Spleen (tissue), 13 donors: ENCODE measurements at places on chromosomes 13 and 19. TPM values are rescaled to one million over a fixed set of nuclear protein-coding genes. Genes with fewer than 3 reads are reported as not detected.

DNA sequence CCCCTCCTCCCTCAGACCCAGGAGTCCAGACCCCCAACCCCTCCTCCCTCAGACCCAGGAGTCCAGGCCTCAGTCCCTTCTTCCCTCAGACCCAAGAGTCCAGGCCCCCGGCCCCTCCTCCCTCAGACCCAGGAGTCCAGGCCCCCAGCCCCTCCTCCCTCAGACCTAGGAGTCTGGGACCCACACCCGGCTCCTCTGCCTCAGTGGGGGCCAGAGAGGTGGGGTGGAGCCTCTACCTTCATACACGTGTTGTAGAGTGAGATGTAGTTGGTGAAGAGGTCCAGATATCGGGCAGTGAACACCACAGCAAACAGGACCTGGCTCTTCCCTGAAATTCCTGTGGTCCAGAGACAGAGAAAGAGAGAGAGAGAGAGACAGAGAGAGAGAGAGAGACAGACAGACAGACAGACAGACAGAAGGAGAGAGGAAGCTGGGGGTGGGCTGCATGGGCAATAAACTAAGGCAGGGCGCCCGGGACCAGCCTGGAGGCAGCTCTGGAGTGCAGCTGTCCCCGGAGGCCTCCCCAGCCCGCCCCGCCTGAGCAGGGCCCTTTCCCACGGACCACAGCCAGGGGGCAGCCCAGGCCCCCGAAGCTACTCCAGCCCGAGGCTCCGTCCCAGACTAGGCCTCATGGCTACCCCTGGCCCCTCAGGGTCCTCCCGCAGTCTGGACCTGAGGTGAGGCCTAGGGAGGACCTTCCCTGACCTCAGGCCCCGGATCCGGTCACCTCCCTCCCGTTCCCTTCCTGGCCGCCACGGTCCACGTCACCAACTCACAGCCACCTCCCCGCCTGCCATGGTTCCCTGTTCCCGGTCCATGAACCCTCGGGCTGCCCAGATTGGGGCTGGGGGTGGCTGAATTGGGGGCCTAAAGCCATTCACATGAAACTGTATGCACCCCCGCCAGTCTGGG is 907 bp downstream of the KDELR1 start:
- H3K36me3 ChIP-seq: peaks cover 26% of the 10 kb centered on the region
- H3K4me3 ChIP-seq: peak overlapping the region; percentile 74
- H3K27ac ChIP-seq: peak overlapping the region; percentile 91
- H3K4me1 ChIP-seq: peaks cover 3% of the 10 kb centered on the region
- DNase-seq: peak; percentile 91

DNA sequence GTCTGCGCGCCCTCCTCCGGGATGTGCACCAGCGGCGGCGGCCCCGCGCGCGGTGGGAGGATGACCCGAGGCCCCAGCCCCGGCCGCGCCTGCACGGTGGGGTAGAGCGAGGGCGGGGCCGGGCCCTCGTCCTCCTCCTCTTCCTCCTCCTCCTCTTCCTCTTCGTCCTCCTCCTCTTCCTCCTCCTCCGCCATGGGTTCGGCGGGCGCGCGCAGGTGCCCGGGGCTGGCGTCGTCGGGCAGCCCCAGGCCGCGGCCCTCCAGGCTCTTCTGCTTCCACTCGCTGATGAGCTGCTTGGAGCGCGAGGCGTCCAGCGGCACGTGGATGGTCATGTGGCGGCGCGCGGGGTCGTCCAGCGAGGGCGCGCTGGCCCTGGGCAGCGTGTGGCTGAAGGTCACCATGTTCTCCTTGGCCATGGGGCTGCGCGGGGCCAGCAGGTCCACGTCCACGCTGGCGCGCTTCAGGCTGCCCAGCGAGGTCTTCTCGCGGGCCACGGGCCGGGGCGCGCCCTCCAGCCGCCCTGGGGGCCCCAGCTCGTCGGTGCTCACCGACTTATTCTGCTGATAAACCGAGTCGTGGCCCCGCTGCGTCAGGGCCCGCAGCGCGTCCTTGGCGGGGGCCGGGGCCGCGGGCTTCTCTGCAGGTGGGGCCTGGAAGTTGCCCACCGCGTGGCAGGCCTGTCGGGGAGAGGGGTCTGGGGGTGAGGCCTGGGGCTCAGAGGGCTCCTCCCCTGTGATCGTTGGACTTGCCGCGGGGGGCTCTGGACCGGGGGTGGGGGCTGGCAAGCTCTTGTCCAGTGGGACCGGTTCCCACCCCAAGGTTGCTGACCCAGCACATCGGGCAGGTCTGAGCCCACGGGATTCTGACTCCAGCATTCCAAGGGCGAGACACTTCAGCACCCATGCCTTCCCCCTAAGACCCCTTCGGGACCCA is 8.3 kb downstream of the PLPPR3 start:
- no peaks in the 10 kb centered on the region for H3K27me3 ChIP-seq
- DNase-seq: no peak
- no peak overlapping the region for H3K27ac ChIP-seq
- H3K36me3 ChIP-seq: peaks cover 45% of the 10 kb centered on the region

MISP gene
- polyA plus RNA-seq: 0.13 TPM

DNA sequence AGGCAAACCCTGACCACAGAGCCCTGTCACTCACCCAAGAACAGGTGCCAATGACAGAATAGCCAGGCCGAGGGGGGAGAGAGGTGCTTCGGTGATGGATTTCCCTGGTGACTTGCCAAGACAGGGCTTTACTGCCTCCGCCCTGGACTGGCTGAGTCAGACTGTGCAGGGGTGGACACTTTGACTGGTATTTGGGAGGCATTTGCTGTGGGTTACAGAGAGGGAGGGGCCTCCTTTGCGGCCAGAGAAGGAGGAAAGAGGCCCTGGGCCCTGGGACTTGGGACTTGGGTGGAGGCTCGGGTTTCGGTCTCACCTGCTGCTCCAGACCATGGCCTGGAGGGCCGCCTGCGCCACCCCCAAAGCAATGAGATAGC is 4.6 kb upstream of the EPS8L1 start:
- H3K4me1 ChIP-seq: peaks cover 8% of the 10 kb centered on the region
- H3K4me3 ChIP-seq: no peak overlapping the region
- no peak for DNase-seq
- H3K27me3 ChIP-seq: peaks cover 57% of the 10 kb centered on the region
- H3K27ac ChIP-seq: no peak overlapping the region

GRCh38 chr13:32938907-32939306 is 77.3 kb upstream of the KL start:
- no peak overlapping the region for H3K4me3 ChIP-seq
- H3K4me1 ChIP-seq: no peaks in the 10 kb centered on the region
- DNase-seq: no peak
- H3K27me3 ChIP-seq: no peaks in the 10 kb centered on the region
- no peak overlapping the region for H3K27ac ChIP-seq
- no peaks in the 10 kb centered on the region for H3K36me3 ChIP-seq

HPN gene
- 1.1 TPM for polyA plus RNA-seq

DNA sequence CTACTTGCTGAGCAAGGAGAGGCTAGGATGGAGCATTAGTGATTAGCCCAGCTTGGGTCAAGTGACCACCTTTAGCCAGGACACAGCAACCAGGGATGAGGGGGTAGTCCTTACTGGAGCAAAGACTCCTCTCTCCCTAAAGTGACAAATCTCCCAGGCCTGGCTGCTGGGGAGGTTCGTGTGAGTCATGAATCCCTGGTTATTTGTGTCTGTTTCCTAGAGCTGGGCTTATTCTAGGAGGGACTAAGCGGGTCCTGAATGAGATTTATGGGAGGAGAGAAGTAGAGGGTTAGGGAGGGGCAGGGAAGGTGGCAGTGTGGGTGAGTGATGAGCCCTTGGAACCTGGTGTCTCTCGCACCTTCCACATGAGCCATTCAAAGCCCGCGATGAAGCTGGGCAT is 487.3 kb downstream of the TSHZ3 start:
- DNase-seq: no peak
- no peaks in the 10 kb centered on the region for H3K36me3 ChIP-seq
- H3K27ac ChIP-seq: no peak overlapping the region

BIVM gene
- 10.6 TPM for polyA plus RNA-seq

SYCN gene
- not detected for polyA plus RNA-seq

SPRED3 gene
- 0.46 TPM for polyA plus RNA-seq

- H3K27ac ChIP-seq: peak overlapping the region; percentile 91
- H3K36me3 ChIP-seq: peaks cover 45% of the 10 kb centered on the region
- H3K27me3 ChIP-seq: no peaks in the 10 kb centered on the region
- peak; percentile 86 for DNase-seq
Observed at GRCh38 chr19:11435833-11436313, 438 bp downstream of the PRKCSH start.

DNA sequence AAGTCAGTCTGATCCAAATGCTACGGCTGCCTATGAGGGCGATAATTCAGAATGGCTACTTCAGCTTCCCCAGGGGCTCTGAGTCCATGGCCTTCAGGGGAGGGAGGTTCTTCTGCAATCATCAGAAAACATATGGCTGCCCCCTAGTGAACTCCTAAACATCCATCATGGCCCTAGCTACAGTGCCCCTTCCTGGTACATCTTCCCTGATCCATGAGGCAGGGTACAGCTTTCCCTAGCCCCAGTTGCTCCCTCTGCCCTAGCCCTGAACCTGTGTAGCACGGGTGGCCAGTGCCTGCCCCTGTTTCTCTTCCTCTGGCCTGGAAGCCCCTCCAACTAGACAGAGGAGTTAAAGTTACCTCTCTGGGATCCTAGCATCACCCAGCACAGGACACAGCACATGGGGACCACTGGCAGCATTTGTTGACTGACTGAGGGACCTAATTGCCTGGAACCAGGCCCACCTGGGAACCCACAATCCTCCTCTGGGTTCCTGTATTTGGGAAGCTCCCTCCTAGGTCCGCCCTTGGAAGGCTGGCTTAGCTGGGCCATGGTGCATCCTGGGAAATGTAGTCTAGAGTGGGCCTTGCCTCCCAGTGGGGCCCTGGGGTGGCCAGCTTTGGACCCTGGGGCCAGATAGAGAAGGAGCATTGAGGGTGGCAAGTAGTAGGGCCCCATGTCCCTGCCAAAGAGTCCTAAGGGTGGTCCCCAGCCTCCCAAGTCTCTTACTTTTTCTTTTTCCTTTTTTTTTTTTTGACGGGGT is 17.7 kb upstream of the SEMA6B start:
- peaks cover 24% of the 10 kb centered on the region for H3K27me3 ChIP-seq
- H3K27ac ChIP-seq: no peak overlapping the region
- no peak overlapping the region for H3K4me3 ChIP-seq
- no peak for DNase-seq

DNA sequence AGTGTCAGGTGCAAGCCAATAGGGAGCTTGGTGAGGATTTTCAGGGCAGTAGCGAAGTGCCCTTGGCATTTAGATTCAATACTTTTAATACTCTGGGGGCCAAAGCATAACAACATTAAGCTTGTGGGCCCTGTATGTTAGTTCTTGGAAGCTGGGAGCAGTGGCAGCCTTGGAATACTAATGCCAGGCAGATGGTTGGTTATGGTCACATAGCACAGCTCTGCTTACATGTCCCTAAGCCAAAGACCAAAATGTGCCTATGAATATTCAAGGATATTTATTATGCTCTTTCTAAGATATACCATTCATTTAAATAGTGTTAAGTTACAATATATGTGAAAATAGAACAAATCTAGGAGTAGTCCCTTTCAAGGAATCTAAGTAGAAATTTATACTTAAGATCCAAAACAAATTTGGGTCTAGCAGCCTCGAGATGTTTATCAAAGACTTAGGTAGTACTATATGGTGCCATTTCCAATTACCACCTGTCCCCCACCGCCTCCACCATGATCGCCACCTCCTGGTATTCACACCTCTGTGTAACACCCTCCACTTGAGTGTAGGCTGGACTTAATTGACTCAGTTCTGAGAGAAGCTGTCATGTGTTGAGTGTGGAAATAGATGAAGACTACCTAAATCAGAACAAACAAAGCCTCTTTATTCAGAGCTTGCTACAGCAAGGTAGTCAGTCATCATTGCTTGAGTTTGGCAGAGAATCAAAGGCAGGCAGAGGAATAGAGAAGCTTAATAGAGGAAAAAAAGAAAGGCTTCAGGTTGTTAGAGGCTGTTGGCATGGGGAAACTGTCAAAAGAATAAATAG is 261.0 kb downstream of the GPC5 start:
- DNase-seq: no peak
- H3K27me3 ChIP-seq: no peaks in the 10 kb centered on the region
- H3K4me1 ChIP-seq: no peaks in the 10 kb centered on the region
- no peaks in the 10 kb centered on the region for H3K36me3 ChIP-seq
- H3K27ac ChIP-seq: no peak overlapping the region

GRCh38 chr19:36514012-36514612 is 14.0 kb downstream of the ZNF260 start:
- no peak for DNase-seq
- no peaks in the 10 kb centered on the region for H3K4me1 ChIP-seq
- H3K4me3 ChIP-seq: no peak overlapping the region
- peaks cover 59% of the 10 kb centered on the region for H3K36me3 ChIP-seq
- H3K27me3 ChIP-seq: no peaks in the 10 kb centered on the region

DNA sequence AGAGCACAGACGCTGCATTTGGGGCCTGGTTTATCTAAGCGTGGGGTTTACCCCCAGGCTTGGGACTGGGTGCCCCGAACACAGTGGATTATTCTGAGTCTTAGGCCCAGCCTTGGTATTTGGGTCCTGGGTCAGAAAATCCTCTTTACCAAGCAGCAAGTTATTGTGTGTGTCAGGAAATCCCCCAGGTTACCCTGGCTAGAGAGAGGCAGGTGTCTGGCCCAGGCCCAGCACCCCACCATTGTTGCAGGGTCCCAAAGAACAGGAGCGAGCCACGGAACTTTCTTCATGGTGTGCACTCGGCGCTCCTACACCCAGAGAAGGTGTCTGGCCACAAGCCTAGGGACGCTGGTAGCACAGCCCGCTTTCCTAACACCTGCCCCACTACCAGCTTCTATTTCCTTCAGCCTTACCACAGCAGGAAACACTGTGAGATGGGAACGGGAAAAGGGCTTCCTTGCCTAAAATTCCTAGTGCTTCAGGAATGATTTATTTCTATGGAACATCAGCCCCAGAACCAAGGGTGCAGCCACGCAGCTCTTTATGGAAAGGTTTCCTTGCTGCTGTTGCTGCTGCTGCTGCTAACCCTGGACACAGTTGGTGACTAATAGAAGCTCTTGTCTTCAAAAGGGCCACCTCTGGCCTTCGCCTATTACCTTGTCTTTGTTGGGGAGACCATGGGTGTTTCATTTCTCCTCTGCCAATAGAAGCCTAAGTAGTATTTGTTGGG is 7.4 kb upstream of the CDX2 start:
- H3K27ac ChIP-seq: no peak overlapping the region
- H3K36me3 ChIP-seq: no peaks in the 10 kb centered on the region
- H3K4me3 ChIP-seq: no peak overlapping the region

DNA sequence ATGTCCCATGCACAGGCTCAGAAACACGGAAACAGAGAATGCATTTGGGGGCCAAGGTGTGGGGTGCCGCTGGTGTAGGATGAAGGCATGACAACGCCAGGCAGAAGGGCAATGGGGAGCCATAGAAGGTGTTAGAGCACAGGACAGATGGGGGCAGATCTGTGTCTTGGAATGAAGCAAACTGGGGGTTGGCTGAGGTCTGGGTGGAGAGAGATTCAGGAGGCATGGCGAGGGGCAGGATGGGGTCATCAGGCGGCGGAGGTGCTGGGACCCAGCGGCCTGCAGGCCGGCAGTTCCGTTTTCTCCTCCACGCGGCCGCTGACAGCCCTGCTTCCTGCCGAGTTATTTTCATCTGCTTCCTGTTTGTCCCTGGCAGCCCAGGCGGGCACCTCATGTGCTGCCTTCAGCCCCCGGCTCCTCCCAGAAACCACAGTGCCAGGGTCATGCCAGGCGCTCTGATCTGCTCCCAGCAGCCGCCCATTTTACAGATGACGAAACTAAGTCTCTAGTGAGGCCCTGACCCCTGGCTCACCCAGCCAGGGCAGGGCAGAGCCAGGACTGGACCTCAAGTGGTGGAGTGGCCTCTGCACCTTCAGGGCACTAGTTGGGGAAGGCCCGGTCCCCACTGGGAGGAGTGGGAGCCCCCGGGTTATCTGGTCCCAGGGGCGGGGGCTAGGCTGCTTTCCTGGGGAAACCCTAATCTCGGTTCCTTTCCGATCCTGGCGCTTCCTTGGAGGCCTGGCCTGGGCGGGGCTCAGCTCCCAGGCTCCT is 2.2 kb downstream of the ARHGAP45 start:
- peak; percentile 97 for DNase-seq
- peaks cover 98% of the 10 kb centered on the region for H3K4me1 ChIP-seq
- peaks cover 18% of the 10 kb centered on the region for H3K27me3 ChIP-seq
- peak overlapping the region; percentile 89 for H3K4me3 ChIP-seq
- H3K27ac ChIP-seq: peak overlapping the region; percentile 80
